ENCODE measurements at places on chromosomes 12 and 14.

GRCh38 chr14:61524211-61524806 is 171.0 kb upstream of the HIF1A start:
- no peak for DNase-seq

DNA sequence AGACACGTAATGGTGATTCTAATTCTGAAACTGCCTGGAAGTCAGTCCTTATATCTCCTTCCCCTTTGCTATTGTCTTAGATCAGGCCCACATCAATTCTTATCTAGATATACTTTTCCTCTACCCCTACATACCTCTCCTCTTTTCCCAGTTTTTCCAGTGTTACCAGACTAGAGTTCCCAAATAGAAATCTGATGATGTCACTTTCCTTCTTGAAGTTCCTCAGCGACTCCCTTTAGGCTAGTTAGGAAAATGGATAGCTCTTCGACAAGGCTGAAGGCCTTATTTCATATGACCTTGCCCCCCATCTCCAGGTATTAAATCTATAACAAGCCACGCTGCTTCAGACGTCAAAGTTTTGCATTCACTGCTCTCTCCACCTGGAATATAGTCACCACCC is 201.1 kb upstream of the ATP2B1 start:
- no peak for DNase-seq

GRCh38 chr14:45743884-45744283 is 490.9 kb upstream of the MIS18BP1 start:
- DNase-seq, result no peak

GRCh38 chr12:98736352-98737321 is 91.5 kb downstream of the APAF1 start:
- no peak for DNase-seq

GRCh38 chr12:22993609-22994315 is 368.8 kb downstream of the ETNK1 start:
- no peak for DNase-seq

DNA sequence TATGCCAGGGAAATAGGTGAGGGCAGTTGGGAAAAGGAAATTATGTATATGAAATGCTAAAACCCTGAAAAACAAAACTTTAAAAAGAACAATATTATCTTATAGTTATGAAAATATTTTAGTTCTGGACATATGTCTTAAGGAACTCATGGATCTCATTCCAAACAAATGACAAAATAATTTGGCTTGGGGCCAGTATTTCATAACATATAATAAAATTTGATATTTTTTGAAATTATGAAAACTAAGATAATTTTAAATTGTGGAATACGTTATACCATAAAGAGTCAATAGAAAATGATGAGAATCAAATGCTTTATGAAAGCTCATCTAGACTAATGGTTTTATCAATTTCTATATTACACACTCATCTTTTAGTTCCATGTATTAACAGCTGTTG is 173.8 kb upstream of the DCN start:
- no peak for DNase-seq

DNA sequence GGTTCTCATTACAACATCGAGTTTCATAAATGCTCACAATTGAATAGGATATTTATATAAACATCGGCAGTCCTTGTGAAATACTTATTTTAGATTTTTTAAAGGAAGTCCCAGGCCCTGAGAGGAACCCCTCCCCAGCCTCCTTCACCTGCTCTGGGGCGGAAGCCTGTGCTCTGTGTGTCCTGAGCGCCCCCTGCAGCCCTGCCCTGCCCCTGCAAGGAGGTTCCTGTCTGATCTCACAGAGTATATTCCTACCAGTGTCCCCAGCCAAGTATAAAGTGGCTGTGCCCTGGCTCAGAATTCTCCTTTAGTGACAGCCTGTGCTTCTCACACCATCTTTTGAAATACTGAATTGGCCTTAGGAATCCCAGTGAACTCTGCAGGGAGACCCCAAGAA is 659.5 kb downstream of the TMEM121 start:
- peak; percentile 31 for DNase-seq

DNA sequence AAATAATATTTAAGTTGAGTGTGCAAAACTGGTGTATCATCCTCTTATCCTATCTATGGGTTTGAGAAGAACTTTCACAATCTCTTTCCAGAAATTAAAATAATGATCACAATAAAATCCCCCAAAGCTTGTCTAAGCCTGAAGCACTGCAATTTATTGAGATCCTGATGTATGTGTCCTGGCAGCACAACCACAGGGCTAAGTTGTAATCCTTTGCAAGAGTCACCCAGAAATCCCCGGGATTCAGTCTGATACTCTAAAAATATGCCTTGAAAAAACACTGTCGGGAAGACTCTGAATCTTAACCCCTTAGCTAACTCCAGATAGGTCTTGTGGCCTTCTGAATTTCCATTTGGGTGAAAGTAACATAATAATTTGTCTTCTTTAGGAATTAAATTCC is 40.3 kb upstream of the STXBP6 start:
- no peak for DNase-seq

GRCh38 chr12:92466391-92467305 is 236.1 kb upstream of the PLEKHG7 start:
- no peak for DNase-seq

DNA sequence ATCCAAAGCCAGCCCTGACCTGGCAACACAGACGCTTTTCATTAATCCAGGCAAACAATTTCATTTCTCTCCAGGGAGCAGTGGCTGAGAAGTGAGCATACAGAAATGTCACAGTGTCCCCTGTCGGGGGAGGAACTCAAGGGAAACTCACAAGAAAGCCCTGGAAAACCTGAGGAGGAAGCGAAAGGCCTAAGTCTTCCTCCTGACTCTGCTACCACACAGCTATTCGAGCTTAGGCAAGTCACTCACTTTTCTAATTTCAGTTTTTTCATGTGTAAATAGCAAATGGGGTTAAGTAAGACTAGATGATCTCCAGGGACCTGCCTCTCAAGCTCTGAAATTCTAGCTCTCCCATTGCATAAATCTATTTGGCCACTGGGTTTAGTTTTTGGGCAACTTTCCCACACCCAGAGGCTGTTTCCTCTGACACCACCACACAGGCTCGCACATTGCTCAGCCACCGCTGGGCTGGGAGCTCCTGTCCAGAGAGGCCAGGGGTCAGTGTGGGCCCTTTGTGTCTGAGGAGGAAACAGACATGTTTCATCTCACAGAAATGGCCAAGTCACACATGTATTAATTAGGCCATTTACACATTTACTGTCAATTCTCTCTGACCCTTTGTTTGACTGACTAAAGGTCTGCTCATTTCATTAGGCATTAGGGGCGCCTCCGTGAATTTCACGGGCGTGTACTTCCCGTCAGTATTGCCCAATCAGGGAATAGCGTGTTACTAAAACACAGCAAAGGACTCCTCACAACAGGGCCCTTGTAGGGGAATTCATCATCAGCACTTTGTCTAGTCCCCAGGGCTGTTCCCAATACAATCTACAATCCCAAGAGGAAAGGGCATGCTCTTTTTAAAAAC is 9.8 kb upstream of the PNMA1 start:
- DNase-seq, result no peak

Data from stimulated activated CD8-positive, alpha-beta memory T cell treated with anti-CD3 and anti-CD28 coated beads, Interleukin-12 subunit alpha, Interleukin-12 subunit beta, amount 100 ng/mL, for 4 hours (primary cell).